NCI-H146 (cell line): ENCODE measurements at places on chromosomes 1 and 21.

GRCh38 chr21:45390831-45391742 lies 13.9 kb upstream of the COL18A1 start:
- no peak for DNase-seq

DNA sequence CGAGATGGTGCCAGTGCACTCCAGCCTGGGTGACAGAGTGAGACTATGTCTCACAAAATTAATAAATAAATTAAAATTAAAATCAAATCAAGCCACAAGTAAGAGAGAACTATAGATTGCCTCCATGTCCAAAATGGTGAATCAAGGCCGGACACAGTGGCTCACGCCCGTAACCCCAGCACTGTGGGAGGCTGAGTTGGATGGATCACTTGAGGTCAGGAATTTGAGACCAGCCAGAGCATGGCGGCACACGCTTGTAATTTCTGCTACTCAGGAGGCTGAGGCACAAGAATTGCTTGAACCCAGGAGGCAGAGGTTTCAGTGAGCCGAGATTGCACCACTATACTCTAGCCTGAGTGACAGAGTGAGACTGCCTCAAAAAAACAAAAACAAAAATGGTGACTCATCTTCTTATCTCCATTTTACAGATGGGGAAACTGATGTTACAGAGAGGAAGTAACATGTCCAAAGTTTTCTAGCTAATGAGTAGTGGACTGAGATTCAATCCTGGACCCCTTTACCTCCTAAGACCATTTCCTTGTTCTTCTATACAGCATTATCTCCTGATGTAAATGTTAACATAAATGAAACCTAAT lies 99.0 kb upstream of the HNRNPU start:
- DNase-seq, result no peak

- no peak for DNase-seq
Observed at GRCh38 chr21:29007810-29008209, 11.3 kb downstream of the RWDD2B start.

GRCh38 chr1:193356249-193356648 lies 169.8 kb upstream of the B3GALT2 start:
- no peak for DNase-seq

DNA sequence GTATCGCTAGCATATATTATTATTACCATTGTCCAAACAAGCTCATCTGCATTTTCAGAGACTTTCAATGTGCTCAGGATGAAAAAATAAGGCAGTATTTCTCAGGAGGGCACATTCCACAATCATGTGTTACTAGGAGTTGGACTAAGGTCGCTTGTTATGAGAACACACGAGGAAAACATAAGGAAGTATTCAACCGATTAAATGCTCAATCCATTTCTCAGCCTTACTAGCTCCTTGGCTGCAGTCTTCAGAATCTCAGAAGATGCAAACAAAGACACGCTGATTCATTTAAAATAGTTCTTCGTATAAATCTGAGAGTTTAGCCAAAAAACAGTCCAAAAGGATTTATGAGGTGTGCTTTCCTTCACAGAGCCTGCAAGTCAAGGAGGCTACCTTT lies 82.0 kb upstream of the JAK1 start:
- no peak for DNase-seq

GRCh38 chr1:75583282-75583681 lies 27.6 kb downstream of the SLC44A5 start:
- no peak for DNase-seq

GRCh38 chr21:33232291-33233034 lies 2.7 kb downstream of the IFNAR2 start:
- DNase-seq, result no peak

- no peak for DNase-seq
Observed at GRCh38 chr1:60911966-60912697, 170.2 kb upstream of the NFIA start.

GRCh38 chr1:160657250-160657781 lies 10.5 kb upstream of the SLAMF1 start:
- no peak for DNase-seq

- no peak for DNase-seq
Observed at GRCh38 chr1:76477156-76477555, 390.1 kb upstream of the ST6GALNAC5 start.

GRCh38 chr1:6771441-6771769 lies 13.8 kb upstream of the CAMTA1 start:
- DNase-seq, result no peak

DNA sequence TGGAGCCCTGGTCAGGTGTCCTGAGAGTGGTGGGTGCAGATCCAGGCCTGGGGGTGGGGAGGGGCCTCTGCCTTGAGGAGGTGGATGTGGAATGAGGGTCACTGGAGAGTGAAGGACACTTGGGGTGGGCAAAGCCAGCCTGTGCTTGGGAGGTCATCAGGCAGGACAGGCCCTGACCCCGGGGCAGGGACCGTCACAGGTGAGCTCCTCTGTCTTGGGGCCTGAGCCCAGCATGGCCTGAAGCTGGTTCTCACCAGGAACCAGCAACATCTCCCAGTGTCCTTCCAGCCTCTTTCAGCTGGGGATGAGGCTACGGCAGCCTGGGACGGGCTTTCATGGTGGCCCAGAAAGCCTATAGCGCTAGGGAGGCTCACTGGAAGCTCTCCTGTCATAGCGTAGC lies 831 bp upstream of the KRTAP10-2 start:
- no peak for DNase-seq

DNA sequence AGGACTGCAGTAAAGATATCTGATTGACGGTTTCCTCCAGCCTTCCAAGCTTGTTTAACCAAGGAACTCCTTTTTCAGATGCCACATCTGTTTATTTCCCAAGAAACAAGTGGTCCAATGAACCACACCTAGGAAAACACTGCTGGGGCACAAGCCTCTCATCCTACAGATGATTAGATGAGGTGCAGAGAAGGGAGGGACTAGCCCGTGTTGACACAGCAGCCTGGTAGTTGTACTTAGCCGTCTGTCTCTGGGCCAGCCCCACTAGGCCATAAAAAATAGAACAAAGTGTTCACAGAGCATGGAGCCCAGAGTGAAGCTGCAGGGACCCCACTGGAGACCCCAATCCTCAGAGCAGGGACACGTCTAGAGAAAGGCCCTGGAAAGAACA lies 32.1 kb downstream of the LRP8 start:
- no peak for DNase-seq

- no peak for DNase-seq
Observed at GRCh38 chr1:244289991-244290785, 161.5 kb downstream of the ADSS2 start.
